NCI-H1930 (cell line): ENCODE measurements at places on chromosomes 4 and X.

- DNase-seq: no peak
Observed at GRCh38 chrX:135651647-135652295, 61.7 kb upstream of the CT45A1 start.

DNA sequence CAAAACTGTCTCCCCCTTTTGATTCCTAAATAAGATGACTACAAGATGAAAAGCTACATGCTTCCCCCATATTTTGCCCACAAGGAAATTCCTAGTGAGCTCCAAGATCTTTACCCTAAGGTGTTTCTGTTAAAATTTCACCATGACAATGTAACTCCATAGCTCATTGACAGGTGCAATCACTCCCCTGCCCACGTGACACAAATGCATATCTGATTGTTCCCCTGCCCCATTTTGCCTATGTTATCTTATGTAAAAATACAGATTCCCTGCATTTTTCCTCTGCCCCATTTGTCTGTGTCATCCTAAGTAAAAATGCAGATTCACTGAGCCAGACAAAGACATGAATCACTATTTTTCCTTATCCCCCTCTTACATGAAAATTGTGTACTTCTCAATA is 66.7 kb downstream of the GPRASP3 start:
- DNase-seq: no peak

- DNase-seq: no peak
Observed at GRCh38 chr4:76526585-76526990, 91.6 kb downstream of the SHROOM3 start.

DNA sequence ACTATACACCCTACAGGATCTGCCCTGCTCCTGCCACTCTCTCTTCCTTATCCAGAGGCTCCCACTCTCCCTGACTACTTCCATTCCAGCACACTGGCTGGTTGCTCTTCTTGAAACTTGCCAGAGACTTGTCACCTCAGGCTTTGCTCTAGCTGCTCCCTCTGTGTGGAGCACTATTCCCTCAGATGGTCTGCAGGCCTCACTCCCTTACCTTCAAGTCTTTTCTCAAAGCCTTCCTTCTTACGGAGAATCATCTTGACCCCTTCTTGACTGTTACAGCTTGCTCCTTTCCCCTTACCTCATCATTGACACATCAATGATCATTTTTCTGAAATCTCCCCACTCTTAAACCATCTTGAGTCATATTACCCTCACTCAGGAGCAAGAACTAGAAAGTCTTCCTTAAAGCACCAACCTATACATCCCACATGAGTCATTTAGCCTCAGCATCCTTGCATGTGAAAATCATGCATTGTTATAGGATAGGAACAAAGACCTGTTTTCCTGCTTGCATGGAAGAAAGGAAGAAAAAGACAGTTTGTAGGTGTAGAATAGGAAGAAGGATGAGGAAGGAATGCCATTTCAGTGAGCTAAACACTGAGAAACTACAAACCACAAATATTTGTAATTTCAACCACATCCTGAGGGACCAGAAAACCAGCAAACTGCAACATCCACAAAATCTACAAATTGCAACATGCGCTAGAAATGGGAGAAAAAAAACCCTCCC is 55.7 kb downstream of the ANTXR2 start:
- DNase-seq: no peak

DNA sequence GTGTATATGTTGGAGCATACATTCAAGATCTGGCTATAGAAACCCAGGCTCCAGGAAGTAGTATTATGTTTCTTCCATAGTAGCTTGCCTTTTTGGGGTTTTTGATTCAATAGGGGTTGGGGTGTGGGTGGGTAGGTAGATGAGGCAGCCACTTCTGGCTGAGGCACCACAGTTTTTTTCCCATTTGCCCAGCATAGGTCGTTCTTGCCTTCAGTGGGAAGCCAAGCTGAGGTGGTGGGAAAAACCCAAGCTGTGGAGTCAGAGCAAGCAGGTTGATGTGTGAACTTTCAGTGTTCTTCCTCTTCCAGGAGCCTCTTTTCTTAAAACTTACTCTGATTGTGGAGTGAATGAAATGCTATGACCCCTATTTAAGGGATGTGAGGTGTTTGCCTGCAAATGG is 67.0 kb upstream of the RPS6KA3 start:
- DNase-seq: no peak

DNA sequence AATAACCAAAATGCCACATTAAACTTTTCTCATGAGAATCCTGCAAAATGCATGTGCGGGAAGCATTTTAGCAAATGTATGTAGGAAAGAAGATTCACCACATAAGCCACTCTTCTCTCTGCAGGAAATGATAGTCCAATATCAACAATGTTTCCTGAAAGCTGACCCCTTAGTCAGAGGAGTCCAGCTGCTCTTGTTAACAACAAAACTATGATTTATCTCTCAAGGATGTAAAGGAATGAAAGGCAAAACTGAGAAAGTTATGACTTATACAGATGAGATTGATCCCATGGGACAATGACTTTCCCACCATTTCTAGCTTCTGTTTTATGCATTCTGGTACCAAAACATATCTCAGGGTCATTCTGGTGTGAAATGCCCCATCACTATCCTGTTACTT is 125.0 kb upstream of the EDNRA start:
- DNase-seq: no peak

DNA sequence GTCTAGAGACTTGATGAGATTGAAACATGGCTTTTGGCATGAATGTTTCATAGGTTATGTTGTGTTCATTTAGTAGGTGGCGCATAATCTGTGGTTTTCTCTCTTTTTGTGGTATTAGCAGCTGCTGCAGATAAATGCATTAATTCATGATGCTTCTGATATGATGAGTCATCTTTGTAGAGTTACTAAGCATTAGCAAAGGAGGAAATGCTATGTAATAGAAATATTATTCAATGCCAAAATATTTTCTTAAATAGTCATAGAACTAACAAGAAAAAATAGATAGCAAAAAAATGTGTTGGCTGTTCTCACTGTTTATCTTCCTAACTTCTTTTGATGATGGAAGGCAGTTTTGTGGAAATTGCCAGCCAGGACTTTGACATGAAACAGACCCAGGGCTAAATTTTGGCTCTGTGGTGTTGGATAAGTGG is 3.6 kb downstream of the ZXDB start:
- no peak for DNase-seq

DNA sequence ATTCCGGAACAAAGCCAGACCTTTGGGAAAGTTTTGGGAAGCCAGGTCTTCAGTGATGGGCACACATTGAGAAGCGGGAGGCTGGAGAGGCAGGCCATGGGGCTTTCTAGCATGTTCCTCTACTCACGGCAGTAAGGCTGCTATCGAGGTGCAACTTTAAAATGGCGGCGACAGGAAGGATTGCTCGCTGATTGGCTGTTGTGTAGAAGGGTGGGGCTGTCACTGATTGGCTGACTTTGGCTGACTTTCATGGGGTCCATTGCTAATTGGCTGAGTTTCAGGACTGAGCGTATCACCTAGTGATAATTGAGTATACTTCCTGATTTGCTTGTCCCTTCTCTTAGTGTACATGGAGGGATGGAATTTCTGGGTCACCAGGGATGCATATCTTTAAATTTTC is 19.7 kb upstream of the GLOD5 start:
- DNase-seq: no peak

- no peak for DNase-seq
Observed at GRCh38 chr4:94913316-94913715, 155.6 kb downstream of the BMPR1B start.

DNA sequence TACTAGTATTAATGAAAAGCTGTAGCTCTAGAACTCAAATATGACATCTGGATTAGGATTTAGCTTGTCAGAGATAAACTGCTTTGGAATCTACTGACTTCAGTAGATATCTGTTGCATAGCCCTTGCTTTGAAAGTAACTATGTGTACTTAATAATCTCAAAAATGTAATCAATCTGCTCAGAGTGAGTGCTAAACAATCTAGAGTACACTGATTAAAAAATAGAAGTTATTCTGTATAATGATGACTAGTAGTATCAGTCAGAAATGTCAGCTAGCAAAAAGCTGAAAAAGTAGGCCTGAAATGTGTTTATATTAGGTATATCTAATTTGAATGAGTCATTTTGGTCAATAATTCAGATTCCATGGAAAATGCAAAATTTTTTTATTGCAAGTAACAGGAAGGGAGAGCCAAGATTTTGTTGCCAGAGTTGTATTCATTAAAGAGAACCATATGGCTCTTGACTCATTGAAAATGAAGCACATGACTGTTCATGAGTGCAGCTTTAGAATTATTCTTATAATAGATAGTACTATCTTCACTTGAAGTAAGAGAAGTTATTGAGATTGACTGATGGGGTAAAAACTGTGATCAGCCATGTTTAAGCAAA is 20.0 kb downstream of the CLCN3 start:
- DNase-seq: no peak

DNA sequence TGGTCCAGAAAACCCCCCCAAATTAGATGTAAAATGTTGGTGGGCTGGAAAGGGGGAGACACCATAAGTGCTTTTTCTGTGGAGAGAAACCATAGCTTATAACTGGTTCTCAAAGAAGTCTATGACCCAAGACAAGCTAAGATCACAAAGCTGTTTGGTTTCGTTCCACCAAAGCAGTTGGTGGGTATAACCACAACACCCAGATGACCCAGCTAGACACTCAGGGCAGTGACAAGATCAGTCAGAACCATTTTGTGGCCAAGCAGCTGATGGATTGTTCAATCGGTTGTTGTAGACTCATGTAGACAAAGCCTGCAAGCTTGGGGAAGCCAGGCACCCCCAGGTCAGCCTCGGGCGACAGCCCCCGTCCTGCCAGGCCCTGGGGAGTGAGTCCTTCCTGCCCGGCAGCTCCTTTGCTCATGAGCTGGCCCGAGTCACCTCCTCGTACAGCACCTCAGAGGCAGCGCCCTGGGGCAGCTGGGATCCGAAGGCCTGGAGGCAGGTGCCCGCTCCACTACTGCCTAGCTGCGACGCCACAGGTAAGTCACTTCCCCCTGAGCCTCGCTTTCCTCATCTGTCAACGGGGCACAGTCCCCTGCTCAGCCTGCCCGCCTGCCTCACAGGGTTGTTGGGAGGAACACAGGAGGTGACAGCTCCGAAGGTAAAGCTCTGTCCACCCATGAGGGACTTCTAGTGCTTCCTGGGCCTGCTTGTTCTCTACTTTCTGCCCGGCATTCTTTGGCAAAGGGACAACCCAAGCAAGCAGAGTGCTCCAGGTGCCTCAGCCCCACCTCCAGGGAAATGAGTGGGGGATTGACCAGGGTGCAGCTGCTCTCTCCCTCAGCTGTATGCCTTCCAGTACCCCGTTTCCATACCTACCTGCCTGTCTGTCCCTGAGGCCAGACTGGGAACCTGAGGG is 65.2 kb upstream of the MTM1 start:
- DNase-seq: no peak

DNA sequence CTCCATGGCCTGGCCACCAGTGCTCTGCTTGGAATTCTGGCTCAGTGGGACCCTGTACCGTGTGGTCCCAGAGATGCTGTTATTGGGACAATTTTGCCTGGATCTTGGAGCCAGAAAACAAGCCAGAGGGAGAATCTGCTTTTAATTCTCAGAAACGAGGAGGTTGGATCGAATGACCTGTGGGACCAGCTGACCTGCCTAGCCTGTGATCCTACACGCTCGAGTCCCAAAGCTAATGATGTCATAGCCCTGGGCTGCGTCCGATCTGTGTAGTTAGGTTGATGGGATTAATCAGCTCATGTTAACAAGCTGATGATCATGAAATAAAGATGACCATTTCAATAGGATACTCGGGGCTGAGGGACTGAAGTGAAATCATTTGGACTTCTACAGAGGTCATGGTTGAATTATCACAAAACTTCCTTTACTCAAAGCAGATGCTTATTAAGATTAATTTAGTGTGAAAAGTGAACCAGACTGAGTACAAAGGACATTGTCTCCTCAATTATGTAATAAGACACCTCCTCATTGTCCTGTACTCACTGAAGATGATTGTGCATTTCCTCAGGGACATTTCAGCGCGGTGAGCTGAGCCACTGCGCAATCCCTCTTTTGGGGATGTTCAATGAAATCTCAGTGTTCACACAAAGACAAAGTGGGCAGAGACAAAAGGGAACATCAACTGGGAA is 51.9 kb upstream of the STX18 start:
- DNase-seq: no peak

DNA sequence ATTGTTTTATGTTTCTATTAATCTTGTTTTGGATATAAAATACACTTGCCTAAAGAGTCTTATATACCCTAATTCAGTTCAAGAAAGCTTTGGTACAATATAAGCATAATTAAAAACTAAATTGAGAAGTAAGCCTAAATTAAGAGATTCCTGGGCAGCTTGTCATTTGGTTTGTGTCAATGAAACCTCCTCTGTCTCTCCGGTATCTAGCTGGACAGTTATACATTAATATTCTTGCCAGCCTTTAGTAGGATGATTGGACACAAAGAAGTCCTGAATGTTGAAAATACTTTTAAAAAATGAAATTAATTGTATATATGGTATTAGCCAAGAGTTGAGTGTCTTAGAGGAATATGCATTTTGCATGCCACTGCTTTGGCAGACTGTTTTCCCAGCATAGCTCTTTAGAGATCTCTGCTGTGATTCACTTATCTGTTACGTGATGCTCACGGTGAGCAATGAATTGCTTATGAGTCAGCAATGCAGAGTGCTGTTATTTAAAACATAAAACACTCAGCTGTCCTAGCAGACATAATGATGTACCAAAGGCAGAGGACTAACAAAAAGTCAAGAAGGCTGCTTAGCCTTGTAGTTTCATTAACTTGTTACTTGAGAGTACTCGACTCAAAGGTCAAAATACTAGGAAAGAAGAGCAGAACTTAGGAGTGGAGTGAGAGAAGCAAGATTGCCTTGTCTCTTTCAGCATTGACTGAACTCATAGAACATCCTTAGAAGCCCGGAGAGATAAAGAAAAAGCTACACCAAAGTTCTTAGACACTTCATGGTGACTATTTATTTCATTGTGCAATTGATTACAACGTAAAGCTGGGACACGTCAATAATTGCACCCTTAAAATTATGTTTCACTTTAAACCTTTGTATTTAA is 1296.1 kb upstream of the PCDH7 start:
- no peak for DNase-seq

- DNase-seq: no peak
Observed at GRCh38 chr4:98605216-98605615, 53.2 kb downstream of the TSPAN5 start.

- no peak for DNase-seq
Observed at GRCh38 chrX:75596178-75596577, 73.3 kb upstream of the ZDHHC15 start.

DNA sequence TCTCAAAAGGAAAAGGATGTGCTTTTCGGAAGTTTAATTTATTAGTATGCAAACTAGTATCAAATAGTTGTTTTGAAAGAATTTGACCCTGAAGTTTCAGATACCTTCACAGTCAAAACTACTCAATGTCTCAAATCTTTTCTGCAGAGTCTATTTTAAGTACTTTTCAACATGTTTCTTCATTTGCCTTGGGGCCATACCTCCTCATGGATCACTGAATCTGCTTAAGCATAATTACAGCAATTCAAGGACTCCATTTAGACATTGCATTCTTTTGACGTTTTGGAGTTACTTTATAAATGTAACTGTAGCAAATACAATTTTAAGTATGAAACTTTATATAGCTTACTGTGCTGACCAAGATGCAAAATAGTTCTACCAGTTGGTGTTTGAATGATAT is 25.5 kb downstream of the PALLD start:
- no peak for DNase-seq

DNA sequence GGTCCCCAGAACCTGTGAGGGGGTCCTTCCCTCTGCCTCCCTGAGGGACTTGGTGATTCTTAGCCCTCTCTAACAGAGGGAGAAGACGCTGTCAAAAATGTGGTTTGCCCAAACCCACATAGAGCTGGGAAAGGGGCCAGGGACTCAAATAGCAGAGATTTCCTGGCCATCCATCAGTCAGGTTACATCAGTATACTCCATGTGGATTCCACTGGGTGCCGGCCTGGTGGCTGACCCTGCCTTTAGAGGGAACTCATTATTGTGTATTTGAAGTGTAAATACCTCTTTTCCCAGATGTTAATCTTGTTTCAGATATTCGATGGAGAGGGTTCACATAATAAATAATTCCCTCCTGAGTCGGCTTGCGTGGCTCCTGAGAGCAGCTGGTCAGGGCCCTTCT is 130.3 kb downstream of the TBL1X start:
- DNase-seq: no peak
